ENCODE measurements at places on chromosomes 3 and 15.
A peak's percentile ranks its signal among the peaks of the same experiment; 100 is the strongest.

DNA sequence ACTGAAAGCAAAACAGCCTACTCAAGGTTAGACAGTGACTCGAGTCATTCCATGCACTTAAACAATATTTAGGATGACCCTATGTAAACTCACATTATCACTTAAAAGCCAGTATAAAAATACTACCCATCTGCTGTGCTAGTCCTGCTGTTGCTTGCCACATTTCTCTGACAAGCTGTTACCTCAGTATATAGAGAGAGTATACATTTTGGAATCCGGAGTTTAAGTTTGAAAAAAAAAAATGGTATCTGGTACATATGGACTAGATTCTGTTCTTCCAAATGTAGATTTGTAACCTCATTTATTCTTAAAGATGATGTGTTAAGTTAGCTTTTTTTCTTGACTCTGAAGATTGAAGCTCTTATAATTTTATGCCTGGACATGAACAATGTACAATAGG is 503.8 kb upstream of the TPRG1 start:
- DNase-seq = no peak

GRCh38 chr3:153087595-153088566 is 74.1 kb upstream of the RAP2B start:
- peak; percentile 71 for DNase-seq

DNA sequence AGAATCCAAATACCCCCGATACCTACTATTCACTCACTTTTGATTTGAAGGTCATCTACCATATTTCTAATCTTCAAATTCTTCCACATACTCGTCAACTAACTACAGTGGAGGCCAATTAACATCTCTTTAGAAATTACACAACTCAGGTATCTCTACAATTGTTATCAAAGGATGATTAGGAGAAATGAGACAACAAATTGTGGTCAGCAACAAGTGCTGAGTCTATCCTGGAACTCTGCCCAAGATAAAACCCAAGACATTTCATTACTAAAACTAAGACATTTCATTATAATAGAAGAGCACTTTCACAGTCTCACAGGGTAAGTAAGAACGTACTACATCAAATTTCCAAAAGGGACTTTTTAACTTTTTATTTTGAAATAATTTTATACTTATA is 100.0 kb downstream of the TBC1D5 start:
- no peak for DNase-seq

DNA sequence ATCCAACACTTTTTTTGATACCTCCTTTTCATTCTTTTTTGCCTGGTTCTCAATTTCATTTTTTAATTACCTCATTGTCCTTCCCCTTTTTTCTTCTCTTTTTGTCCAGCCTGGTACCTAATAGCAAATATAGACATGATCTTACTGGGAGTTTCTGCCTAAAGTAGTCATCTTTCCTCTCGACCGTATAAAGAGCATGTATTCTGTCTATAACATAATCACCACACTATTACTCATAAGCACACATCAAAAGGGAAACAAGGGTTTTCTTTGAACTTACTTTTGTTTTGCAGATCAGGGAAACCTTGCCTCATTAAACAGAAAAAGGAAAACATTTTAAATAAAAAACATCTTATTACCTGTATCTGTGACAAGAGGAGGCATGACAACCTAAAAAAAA is 33.0 kb downstream of the FAM98B start:
- DNase-seq = no peak

GRCh38 chr3:58352626-58353025 is 19.9 kb downstream of the PXK start:
- DNase-seq = no peak

DNA sequence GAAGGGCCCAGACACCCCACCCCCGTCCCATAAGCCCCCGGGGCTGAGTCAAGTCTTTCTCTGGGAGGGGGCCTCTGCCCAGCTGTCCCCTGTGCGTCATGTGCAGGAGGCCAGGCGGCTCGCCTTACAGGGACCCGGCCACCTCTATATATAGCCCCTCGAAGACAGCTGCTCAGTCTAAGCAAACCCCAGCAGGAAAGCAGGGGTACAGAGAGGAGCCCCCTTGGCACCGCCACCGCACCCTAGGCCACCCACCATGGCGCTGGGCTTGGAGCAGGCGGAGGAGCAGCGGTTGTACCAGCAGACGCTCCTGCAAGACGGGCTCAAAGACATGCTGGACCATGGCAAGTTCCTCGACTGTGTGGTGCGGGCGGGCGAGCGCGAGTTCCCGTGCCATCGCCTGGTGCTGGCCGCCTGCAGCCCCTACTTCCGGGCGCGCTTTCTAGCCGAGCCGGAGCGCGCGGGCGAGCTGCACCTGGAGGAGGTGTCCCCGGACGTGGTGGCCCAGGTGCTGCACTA is at the start of gene KLHL40:
KLHL40 (plus strand) TSS at position 175 of the 519 bp plus-strand sequence; CDS start at position 257, 82 bp downstream.
- DNase-seq = no peak

- no peak for DNase-seq
These were observed 1.8 kb downstream of the ANP32A start for GRCh38 chr15:68818769-68819494.

DNA sequence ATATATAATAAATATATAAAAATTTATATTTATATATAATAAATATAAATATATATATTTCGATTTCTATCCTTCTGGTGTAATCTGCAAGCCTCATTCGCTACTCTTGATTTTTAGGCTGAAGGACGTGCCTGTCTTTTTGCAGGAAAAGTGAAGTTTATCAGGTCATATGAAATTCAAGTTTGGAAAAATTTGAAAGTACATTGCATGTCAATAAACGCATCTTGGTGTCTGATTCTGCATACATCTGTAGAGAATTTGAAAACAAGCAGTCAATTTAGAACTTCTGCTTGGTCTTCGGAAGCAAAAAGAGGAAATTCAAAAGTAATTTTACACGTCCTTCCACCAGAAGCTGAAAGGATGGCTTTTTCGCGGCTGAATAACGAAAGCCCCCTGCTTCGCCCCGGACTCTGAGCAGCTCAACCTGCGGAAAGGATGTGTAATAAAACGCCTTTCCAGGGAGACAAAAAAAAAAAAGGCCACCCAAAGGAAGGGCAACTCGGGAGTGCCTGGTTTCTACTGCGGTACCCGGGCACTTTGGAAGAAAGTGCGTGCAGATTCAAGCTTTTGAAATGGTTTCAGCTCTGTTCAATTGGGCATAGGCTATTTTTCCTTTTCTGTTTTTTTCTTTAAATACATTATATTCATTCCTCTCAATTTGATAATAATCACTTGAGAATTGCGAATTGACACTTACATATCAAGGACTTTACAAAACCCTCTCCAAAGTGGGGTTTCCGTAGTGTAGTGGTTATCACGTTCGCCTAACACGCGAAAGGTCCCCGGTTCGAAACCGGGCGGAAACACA is 1.5 kb upstream of the MYNN start:
- DNase-seq = peak; percentile 40

DNA sequence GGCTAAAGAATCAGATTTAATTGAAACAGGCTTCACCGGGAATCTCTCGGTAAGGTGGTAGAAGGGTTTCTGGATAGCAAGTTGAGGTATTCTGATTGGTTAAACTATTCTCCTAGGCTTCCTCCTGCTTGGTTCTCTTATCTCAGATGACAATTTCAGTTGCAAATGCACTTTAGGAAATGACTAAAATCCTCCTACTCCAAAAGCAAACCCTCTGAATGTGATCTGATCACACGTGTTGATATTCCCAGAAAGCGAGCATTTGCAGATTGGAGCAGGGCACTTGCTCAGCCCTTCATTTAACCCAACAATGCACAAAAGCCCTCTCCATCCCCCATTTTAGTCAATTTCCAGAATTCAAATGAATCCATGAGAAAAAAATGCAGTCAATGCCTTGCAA is 55.6 kb upstream of the ICE2 start:
- DNase-seq = no peak

GRCh38 chr15:63908281-63908680 is 74.5 kb upstream of the HERC1 start:
- DNase-seq = no peak

DNA sequence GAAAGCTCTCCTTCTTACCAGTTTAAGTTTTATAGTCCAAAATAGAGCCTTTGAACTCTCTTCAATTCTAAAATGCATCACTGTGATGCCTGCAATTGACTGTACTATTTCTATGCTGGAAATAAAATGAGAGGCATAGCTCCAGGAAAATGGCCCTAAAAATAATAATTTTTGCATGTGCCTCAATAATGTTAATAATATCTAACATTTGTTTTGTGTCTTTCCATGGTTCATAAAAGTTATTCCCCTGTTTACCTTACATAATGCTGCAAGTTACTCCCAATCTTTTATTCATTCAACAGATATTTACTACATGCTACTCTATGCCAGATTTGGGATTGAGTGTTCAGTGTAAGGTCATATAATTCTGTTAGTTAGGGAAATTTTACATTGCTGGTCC is 574.0 kb downstream of the RBMS3 start:
- DNase-seq = no peak

DNA sequence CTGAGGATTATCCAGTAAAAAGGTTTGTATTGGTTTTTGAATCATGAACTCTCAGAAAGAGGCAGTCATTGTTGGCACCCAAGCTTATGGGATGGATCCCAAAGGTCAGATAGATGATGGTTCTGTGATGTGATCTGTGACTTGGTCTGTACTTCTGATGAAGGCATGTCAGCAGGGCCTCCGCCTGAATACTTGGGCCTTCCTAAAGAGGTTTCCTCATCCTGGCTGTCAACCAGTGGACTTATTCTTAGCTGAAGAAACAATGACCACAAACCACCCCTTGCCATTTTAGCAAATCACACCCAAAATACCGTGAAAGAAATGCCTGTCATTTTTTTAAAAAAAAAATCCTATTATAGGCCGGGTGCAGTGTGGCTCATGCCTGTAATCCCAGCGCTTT is 48.2 kb upstream of the SLC9A9 start:
- DNase-seq = no peak

GRCh38 chr3:69232482-69232881 is 110.1 kb upstream of the LMOD3 start:
- no peak for DNase-seq

GRCh38 chr3:130894130-130894985 is 474 bp downstream of the ATP2C1 start:
- DNase-seq = no peak

- no peak for DNase-seq
These were observed 125.6 kb upstream of the GMNC start for GRCh38 chr3:190988102-190988501.

DNA sequence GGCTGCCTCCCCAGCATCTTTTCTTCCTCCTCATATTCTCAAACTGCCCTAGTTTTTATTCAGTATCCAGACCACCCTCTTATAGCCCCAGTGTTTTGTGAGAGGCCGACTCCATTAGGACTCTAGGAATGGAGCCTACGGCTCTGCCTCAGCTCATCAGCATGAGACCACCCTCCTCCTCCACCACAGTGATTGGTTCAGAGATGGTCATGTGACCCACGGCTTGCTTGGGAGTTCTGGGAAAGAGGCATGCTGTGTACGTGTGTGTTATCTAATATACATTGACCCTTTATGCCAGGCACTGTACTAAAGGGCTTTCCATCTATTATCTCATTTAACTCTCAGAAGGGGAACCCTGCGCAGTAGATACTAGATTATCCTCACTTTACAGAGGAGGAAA is 17.8 kb upstream of the CMTM7 start:
- DNase-seq = no peak

- DNase-seq = peak; percentile 63
These were observed at the start of gene RCN2 for GRCh38 chr15:76931397-76932134. Gene RCN2 (plus strand): TSS chr15:76931749. CDS start chr15:76931842, 93 bp downstream.

DNA sequence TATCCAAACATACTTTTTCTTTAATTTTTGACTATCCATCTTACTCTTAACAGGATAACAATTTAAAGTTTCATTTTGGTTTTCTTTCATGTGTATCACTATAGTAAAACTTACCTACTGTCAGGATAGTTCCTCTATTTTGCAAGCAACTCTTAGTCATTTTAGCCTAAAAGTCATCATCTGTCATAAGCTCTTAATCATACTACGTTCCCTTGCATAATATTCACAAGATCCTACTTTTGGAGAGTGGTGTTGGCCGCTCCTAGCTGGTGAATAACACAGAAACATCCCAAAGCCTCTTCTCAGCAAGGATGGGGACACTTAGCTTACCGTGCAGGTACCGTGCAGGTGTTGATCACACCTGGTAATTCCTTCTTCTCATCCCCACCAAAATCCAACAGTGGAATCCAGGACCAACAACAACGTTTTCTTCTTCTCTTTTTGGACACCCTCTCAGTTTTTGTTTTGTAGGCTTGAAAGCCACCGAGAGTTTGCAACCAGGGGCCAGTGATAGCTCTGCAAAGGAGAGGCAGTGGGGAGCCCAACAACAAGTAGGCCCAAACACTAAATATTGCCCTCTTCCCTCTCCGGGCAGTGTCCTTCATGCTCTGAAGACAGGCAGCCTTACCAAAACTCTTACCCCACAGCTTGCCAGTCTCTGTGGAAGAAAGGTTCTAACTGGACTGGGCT is 433 bp downstream of the FILIP1L start:
- DNase-seq = no peak

GRCh38 chr3:164732166-164732565 is 346.1 kb downstream of the SI start:
- no peak for DNase-seq

DNA sequence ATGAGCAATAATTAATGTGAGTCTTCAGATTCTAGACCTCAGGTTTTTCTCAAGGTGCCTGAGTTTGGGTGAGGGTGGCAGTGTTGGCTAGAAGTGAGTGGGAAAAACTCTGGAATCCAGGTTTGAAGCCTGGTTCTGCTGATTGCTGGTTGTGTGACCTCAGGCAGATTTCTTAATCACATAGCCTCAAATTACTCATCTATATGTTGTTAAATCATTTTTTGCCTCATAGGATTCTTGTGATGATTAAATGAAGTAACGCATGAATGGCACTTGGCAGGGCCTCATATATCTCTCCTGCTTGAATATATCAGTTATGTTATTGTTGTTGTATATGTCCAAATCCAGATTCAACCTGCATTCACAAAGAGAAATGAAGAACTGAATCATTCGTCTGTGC is 60.5 kb downstream of the NR2F2 start:
- no peak for DNase-seq

GRCh38 chr3:9940746-9941145 is 7.1 kb downstream of the CRELD1 start:
- DNase-seq = no peak

GRCh38 chr3:78035131-78035641 is 995.3 kb downstream of the ROBO2 start:
- no peak for DNase-seq

GRCh38 chr3:176595307-176595706 is 602.0 kb downstream of the TBL1XR1 start:
- DNase-seq = no peak

- no peak for DNase-seq
These were observed 1.7 kb upstream of the CCR8 start for GRCh38 chr3:39327746-39328349.

- DNase-seq = no peak
These were observed 16.3 kb upstream of the LMCD1 start for GRCh38 chr3:8485141-8485870.

Measured in AG09309 (cell line).